ENCODE measurements at places on chromosomes 4 and X. TPM values are rescaled to one million over a fixed set of nuclear protein-coding genes. Genes with fewer than 3 reads are reported as not detected.

Gene ZNF711
- 0.87 TPM for total RNA-seq

Gene COX7B2
- total RNA-seq, result not detected

Gene POU4F2
- not detected for total RNA-seq

Gene CTSO
- total RNA-seq, result 10.8 TPM

Gene TXLNG
- 13.1 TPM for total RNA-seq

Gene STOX2
- total RNA-seq, result 0.12 TPM

Gene ARR3
- total RNA-seq, result not detected

Gene FANCB
- 15.2 TPM for total RNA-seq

Gene SOX3
- not detected for total RNA-seq

Gene TRIM60
- total RNA-seq, result not detected

Gene HHIP
- 1.4 TPM for total RNA-seq

Gene EPHA5
- total RNA-seq, result 2.9 TPM

Gene TCEAL5
- not detected for total RNA-seq

Gene SLC30A9
- 104 TPM for total RNA-seq

Gene GLOD5
- not detected for total RNA-seq

Gene XG
- total RNA-seq, result 4.9 TPM

Gene ARSJ
- 40.9 TPM for total RNA-seq

Gene GPR143
- total RNA-seq, result not detected

Gene DNAAF6
- total RNA-seq, result not detected

Gene YY2
- total RNA-seq, result 2.6 TPM

Gene MID1
- total RNA-seq, result 12.8 TPM

Gene NIPAL1
- 1.2 TPM for total RNA-seq

Gene SERTM2
- 1.9 TPM for total RNA-seq

Gene TLL1
- under 0.01 TPM for total RNA-seq

Gene PAGE4
- total RNA-seq, result not detected

Gene USP17L22
- not detected for total RNA-seq

Gene MMRN1
- 0.77 TPM for total RNA-seq

Gene TMEM271
- not detected for total RNA-seq

Gene MAGEB2
- total RNA-seq, result not detected

Gene CXorf49
- not detected for total RNA-seq

Gene CTAG1B
- not detected for total RNA-seq

Gene ALG13
- total RNA-seq, result 34.4 TPM

Measured in uterine smooth muscle cell (primary cell).